ENCODE measurements at places on chromosomes 4 and X.

GRCh38 chrX:152418025-152418424 is 33.1 kb downstream of the GABRA3 start:
- no peak for DNase-seq

DNA sequence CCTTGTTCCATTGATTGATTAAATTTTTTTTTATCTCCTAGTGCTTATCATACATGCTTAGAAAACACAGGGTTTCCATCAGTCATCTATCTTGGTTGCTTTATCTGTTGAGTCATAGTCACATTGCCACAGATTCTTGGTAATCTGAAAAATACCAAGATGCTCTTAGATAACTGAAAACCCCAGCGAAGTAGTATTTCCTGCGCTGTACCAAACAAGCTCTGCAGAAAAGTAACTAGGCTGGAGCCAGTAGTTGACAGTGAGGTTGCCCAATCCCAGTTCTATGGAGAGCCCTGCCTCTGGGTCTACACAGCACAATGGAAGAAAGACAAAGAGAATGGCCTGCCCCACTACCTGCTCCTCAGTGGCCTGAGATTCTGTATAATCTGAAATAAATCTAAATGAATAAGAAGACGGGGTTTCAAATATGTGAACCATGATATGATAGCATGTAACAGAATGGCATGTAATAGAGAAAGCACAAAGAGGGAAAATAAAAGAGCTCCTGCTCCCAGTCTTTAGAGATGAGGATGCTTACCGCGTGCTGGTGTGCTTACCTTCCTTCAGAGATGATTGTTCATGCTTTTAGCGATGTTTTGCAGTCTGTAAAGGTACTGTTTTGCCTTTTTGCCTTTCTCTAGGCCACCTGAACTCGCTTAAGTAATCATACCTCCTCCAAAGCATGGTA is 55.3 kb upstream of the RAPGEF2 start:
- peak; percentile 18 for DNase-seq

- peak; percentile 51 for DNase-seq
Observed at GRCh38 chrX:13747836-13748235, 13.3 kb downstream of the OFD1 start.

DNA sequence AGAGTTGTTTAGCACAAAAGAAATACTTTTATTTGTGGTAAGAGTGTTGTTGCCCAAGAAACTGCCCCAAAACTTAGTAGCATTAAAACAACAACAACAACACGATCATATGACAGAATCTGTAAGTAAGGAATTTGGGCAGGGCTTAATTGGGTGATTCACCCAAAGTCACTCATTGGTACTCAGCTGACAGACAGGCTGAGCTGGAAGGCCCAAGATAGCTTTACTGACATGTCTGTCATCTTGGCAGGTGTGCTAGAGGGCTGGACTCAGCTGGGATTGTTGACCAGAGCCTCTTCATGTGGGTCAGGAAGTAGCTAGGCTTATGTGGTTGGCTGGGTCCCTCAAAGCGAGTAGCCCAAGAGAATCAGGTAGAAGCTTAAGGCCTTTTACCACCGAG is 52.3 kb downstream of the KIAA0232 start:
- DNase-seq, result peak; percentile 71

GRCh38 chr4:81421346-81422218 is 50.1 kb downstream of the RASGEF1B start:
- peak; percentile 62 for DNase-seq

DNA sequence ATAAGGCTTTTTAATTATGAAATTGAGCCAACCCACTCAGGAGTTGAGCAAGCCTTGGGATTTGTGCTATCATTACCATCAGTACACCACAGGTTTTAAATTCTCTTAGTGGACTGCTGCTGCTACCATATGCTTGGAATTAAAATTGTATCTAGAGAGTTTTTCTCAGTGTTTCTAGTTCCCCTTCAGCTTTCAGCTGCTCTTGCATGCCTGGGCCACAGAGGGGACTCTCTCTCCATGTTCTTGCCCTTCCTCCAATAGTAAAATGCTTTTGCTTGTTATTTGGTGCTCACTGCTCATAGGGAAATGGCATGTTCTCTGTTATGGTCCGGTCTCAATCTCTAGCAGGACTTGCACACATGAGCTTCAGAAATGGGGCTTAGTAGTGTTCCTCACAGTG is 101.9 kb downstream of the IGSF1 start:
- DNase-seq, result no peak

DNA sequence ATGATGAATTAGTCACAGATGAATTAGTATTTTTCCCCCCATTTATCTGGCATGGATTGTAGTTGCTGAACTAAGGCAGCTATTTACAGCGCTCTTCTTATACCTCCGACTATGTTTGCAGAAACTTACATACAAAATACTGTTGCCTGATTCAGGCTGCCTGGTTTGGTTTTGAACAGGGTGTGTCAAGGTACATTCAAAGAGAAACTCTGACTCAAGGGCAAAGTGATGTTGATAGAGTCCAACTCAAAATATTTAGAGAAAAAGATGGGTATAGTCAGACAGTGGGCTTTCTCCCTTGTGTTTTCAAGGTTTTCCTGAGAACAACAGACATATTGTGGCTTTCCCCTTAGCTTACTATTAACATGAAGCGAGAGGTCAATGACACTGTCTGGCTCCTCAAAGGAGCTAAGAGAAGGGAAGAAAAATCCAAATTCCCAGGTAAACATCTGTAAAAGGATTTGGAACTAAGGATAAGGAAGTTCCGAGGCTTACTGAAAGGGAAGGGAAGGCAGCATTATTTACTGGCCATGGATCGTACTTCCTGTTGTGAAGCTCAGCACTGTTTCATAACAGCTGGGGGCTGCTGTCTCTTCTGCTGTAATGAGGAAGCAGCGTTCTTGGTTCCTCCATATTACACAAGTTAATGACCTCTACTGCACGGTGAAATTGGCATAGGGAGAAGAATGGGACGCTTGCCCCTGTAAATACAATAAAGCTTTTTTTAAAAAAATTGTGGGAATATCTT is 30.9 kb downstream of the FAM9C start:
- DNase-seq, result no peak

DNA sequence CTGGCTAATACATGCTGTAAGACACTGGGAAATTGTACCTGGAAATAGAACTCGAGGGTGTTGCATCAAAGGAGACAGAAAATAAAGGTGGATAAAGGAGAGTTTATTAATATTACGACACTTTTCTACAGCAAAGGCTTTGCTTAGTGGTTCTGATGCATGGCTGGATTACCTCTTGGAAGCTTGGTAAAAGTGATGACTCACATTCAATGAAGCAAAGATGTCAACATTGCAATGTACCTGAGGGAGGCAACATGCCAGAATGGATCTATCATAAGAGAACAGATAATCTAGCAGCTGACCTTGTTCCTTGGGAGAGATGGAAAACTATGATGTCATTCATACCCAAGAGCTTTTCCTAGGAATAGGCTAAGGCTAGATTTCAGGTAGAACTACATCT is 735.1 kb upstream of the DIAPH2 start:
- DNase-seq, result peak; percentile 3

- no peak for DNase-seq
Observed at GRCh38 chr4:110046588-110047049, 133.9 kb downstream of the EGF start.

All from kidney tubule cell (primary cell).